Sciatic nerve (tissue), 2 donors: ENCODE measurements at places on chromosomes 7 and 10.

DNA sequence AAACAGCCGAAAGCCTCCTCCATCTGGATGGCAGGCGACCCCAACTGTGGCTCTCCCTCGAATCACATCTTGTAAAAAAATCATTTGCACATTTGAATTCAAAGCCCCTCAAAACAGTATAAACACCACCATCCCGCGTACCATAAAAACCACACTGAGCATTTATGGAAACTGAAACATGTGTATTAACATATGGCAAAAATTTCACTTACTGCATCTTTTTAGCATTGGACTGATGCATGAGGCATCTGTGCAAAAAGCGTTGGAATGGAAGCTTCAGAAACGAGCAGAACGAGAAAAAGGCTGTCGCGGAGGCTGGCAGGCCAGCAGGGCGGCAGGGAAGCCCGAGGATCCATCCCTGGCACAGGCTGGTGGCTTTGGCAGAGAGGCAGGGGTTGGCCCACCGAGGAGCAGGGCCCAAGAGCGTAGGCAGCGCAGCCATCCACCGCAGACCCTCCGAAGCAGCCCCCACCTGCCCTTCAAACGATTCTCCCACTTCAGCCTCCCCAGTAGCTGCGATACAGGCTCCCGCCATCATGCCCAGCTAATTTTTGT lies 39.3 kb upstream of the CUX1 start:
- DNase-seq = no peak

GRCh38 chr7:386385-386784 lies 96.4 kb downstream of the FOXL3 start:
- no peak for DNase-seq

DNA sequence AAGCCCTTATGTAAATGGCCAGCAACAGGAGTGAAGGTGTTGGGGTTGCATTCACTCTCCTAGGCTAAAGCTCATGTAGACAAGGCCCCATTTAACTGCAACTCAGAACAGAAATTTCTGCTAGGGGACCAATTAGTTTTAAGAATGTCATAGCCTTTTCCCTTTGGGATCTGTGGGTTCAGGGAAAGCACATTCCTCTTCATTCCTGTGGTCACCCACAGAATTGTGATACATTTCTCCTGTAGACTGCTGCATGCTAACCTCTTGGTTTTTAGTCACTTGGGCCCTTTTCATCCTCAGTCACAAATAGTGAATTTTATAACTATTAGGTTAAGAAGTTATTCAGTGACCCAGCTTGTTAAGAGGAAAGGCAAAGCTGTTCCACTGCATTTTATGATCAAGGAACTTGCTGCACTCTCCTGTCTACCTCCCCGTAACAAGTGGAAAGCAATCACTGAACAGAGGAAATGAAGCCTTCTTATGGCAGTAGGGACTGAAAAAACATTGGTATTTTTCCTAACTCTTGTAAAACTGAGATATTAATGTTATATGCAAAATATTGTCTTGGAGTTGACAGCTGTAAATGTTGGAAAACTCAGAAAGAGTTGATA lies 124.9 kb downstream of the SND1 start:
- DNase-seq = no peak

DNA sequence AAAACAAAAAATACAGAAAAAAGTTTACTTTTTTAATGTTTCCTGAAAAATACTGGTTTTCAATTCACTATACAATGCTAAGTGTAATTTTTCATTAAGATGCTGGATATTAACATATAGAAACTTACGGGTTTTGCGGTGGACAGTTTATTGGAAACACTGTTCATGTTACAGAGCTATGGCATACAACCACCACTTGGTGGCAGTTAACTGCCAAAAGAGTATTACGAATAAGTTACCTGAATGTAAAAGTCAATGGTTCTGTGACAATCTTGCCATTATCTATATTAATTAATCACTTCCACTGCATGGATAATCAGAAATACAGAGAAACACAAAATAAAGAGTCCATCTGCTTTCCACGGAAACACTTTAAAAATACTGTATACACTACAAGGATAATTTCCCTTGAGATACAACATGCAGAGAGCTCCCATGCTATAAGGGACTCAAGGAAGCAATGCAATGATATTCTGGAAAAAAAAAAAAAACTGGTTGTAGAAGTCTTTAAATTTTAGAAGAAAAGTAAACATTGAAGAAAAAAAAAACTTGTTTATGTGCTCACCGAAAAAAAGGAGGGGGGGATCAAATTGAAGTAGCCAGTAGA lies 97.0 kb downstream of the TPK1 start:
- no peak for DNase-seq

- peak; percentile 95 for DNase-seq
Measured at GRCh38 chr7:1503816-1504775, at the start of gene INTS1. Gene INTS1 (minus strand): TSS chr7:1504389. CDS start chr7:1503960, 429 bp downstream.

DNA sequence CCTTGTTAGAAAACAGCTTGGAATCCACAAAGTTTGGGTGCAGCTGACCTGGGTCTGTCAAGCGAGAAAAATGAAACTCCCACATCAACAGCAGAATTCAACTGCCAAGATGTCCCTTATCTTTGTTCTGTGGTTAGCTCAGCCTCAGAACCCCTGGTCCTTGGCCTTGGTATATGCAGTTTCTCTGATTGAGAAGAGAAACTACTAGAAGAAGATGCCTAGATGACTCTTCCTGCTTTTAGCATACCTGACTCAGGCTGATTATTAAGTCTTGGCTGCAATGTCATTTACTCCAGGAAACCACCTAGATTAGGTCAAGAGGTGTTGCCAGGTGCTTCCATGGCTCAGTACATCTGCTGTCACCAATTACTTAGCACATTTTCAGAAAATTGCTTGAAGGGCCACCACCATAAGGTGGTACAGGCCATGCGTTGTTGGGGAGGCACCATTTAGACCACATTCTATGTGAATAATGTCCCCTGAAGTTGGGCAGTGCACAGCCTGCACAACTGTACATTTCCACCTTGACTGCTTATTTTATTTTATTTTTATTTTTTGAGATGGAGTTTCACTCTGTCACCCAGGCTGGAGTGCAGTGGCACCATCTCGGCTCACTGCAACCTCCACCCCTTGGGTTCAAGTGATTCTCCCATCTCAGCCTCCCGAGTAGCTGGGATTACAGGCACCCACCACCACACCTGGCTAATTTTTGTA lies 59.4 kb upstream of the ZNF438 start:
- DNase-seq = no peak

DNA sequence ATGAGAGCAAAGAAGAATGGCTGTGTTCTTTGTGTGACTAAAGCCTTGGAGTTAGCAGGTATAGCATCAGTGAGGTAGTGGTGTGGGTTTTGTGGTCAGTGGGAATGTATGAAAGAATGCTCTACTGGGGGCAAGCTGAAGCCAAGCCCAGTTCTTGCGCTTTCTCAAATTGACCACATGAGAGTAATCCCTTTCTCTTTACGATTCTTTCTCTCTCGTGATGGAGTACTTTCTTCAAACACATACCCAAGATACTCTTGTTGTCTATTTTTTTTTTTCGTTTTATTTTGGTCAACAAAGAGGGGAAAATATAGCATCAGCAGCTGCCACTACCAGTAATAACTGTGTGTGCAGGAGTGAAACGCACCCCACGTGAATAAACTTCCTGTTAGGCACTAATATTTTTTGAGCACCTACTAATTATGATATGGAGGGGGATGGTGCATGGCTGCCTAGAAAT lies 8.4 kb upstream of the PANK1 start:
- no peak for DNase-seq

DNA sequence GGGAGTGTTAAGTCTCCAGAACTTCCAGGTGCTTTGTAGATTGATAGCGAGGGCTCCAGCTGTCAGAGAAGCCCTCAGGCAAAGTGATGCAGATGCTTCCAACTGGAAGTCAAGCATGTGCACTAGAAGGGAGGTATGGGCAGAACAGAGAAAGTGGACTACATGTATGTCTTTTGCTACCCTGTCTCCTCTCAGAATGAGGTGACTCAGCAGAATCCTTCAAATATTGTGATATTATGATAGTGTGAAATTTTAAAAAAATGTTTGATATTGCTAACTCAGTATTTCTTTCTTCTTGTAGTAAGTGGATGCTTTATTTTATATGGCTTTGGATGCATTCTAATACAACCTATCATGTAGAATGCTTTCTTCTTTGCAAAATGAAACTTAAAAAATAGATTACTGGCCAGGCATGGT lies 138.9 kb upstream of the SVIL start:
- no peak for DNase-seq

DNA sequence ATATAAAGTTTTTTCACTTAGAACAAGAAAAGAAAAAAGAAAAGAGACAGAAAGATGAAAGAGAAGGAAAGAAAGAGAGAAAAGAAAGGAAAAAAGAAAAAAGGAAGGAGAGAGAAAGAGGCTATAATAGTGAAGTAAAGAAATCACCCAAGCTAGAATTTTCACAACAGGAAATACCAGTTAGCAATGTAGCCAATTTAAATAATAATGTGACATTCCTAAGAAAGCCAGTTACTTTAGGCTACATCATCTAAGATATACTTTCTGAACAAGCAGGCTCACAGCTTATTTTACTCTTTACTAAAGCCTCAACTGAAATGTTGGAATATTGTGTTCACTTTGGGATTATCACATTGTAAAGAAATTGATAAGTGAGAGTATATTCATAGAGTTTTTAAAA lies 53.6 kb downstream of the GPR37 start:
- no peak for DNase-seq

DNA sequence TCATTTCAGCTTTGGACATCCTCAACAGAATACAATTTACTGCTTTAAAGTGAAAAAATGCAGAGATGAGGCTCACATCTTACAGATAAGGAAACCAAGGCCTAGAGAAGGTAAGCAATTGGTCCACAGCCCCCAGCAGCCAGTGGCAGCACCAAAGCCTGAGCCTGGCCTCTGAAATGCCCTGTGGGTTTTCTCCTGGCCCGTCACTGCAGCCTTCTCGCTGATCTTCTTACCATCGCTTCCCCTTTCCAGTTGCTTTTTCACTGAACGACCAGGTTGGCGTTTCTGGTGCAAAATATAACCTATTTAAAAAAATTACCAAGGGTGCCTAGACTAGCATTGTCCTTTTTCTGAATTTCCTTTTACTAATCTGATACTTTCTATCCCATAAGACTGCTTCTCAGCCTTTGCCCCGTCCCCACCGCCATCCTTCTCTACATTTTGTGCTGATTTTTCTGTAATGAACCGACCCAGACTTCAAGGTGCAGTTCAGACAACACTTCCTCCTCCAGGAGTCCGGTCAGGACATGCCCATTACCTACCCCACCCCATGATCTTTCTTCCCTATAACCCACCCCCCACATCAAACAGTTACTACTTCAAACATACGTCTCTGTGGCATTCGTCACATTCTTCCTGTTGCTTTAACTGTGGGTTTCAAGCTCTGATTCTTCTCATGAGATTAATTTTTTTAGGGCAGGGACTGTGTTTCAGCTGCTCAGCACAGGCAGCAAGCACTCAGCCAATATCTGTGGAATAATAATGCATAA lies 289.4 kb downstream of the DNAJB6 start:
- no peak for DNase-seq

- DNase-seq = no peak
Measured at GRCh38 chr10:84241185-84241790, at the start of gene LRIT1. Gene LRIT1 (minus strand): TSS chr10:84241546. CDS start chr10:84241439, 107 bp downstream.

GRCh38 chr7:158270856-158271413 lies 316.7 kb downstream of the PTPRN2 start:
- peak; percentile 21 for DNase-seq

GRCh38 chr7:33694006-33694405 lies 211.3 kb upstream of the BMPER start:
- no peak for DNase-seq

GRCh38 chr7:51217804-51218203 lies 98.8 kb downstream of the COBL start:
- DNase-seq = no peak

DNA sequence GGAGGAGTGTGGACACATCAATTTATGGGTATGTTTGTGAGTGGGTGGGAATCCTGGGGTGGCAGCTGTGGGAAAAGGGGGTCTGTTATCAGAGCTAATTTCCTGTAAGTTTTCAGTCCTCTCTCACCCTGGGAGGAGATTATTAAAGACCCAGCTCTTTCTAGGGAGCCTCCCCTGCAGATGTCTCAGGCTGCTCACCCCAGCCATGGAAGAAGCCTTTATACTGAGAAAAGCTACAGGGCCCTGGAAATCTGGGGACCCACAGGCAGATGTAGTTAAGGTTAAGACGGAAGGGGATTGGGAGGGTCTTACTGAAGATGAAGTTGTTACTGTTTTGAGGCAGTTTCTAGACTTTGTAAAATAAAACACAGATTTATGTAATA lies 4.6 kb downstream of the ZNF680 start:
- no peak for DNase-seq

DNA sequence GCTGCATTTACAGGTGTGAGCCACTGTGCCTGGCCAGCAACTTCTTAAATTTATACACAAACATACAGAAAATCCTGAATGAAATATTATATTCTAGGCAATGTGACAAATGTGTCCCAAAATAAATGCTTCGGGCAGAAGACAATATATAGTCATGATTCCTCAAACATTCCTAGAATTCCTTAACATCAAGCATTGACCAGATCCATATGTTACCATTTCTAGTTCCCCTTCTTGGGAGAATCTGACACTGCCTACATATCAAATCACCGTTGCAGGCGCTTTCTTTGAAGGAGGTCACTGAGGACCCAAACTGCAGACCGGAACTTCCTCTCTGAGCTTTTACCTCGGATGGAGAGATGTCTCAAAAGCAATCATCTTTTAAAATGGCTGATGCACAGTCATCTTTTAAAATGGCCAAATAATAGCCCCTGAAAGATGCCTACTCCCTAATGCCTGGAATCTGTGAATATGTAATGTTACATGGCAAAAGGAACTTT lies 323.5 kb downstream of the PHF14 start:
- DNase-seq = no peak

GRCh38 chr7:36811807-36812206 lies 87.5 kb upstream of the AOAH start:
- DNase-seq = no peak

GRCh38 chr10:62036186-62037081 lies 134.9 kb downstream of the ARID5B start:
- DNase-seq = no peak

GRCh38 chr7:93015779-93016481 lies 101.8 kb downstream of the SAMD9 start:
- no peak for DNase-seq

- DNase-seq = no peak
Measured at GRCh38 chr10:1155791-1156615, 99.8 kb downstream of the WDR37 start.

- no peak for DNase-seq
Measured at GRCh38 chr7:128435327-128435686, 20.4 kb upstream of the HILPDA start.

GRCh38 chr10:19209319-19209718 lies 160.7 kb downstream of the MALRD1 start:
- no peak for DNase-seq

- no peak for DNase-seq
Measured at GRCh38 chr10:5683065-5683464, 1.6 kb upstream of the TASOR2 start.

GRCh38 chr7:121383235-121383910 lies 12.7 kb downstream of the FAM3C start:
- DNase-seq = no peak

- DNase-seq = no peak
Measured at GRCh38 chr7:85111761-85112160, 75.1 kb downstream of the SEMA3D start.

- DNase-seq = no peak
Measured at GRCh38 chr7:128075242-128076095, 44.2 kb upstream of the LRRC4 start.

GRCh38 chr7:936386-937054 lies 18.0 kb downstream of the ADAP1 start:
- DNase-seq = no peak

GRCh38 chr7:39615350-39615975 lies 7.9 kb upstream of the RALA start:
- no peak for DNase-seq

- DNase-seq = no peak
Measured at GRCh38 chr10:74333174-74333573, 182.2 kb downstream of the ADK start.

GRCh38 chr7:68936471-68937035 lies 661.7 kb upstream of the AUTS2 start:
- DNase-seq = no peak
